Osteoblast (primary cell): ENCODE measurements at places on chromosomes 3 and 15. TPM values are rescaled to one million over a fixed set of nuclear protein-coding genes. Genes with fewer than 3 reads are reported as not detected.
A peak's percentile ranks its signal among the peaks of the same experiment; 100 is the strongest.

Gene HYAL1
- total RNA-seq, result under 0.01 and 0.59 TPM in 2 replicates

Gene TMEM41A
- 10.5 and 11.8 TPM in 2 replicates for total RNA-seq

Gene PPP2R3A
- 23.9 and 24.2 TPM in 2 replicates for total RNA-seq

- H3K4me1 ChIP-seq, result peaks cover 39% of the 10 kb centered on the region
- peak; percentile 70 for DNase-seq
- no peaks in the 10 kb centered on the region for H3K27me3 ChIP-seq
- no peak overlapping the region for H3K4me3 ChIP-seq
Measured at GRCh38 chr15:40094156-40094555, 14.5 kb downstream of the BMF start.

DNA sequence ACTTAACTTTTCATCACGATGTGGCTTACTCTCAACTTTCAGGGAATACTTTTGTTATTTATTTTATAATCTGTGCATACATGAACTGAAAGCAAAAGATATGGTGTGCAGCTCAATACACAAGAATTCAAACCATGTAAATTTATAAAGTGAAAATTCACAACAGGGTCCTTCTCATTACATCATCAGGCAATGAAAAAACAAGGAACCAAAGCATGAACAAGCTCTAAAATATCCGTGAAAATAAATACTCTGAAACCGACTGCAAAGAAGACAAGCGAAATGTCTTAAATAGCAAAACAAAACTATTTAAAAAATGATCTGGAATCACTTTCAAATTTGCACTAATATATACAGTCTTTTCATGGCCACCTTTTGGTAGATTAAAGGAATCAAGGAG, 28.9 kb downstream of the GNB5 start:
- no peak overlapping the region for H3K27ac ChIP-seq
- no peaks in the 10 kb centered on the region for H3K36me3 ChIP-seq

DNA sequence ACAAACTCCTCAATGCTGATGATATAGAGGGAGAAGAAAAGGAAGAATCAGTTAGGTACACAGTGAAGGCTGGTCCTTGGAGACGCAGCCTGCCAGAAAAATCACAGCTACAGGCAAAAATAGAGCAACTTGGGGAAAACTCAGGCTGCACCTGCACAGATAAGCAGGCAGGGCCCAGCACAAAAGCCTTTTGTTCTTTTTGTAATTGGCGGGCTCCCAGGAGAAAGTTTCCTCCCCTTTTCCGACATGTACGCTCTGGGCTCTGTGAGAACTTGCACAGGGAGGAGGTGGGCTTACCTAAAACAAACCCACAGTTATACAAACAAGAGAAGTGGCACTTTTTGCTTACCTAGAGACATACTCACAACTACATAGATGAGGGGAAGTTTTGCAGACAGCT, 813.4 kb upstream of the EPHA6 start:
- H3K4me1 ChIP-seq, result no peaks in the 10 kb centered on the region
- H3K4me3 ChIP-seq, result no peak overlapping the region
- no peaks in the 10 kb centered on the region for H3K36me3 ChIP-seq
- H3K27ac ChIP-seq, result no peak overlapping the region
- no peak for DNase-seq
- no peaks in the 10 kb centered on the region for H3K27me3 ChIP-seq

GRCh38 chr15:90376789-90377188, 11.3 kb upstream of the IQGAP1 start:
- H3K27me3 ChIP-seq, result no peaks in the 10 kb centered on the region
- no peaks in the 10 kb centered on the region for H3K36me3 ChIP-seq
- H3K27ac ChIP-seq, result no peak overlapping the region
- no peaks in the 10 kb centered on the region for H3K4me1 ChIP-seq
- no peak overlapping the region for H3K4me3 ChIP-seq
- no peak for DNase-seq

GRCh38 chr15:31869686-31870307, 160.5 kb upstream of the CHRNA7 start:
- no peak for DNase-seq
- peaks cover 7% of the 10 kb centered on the region for H3K27me3 ChIP-seq
- H3K4me3 ChIP-seq, result peak overlapping the region; percentile 74

DNA sequence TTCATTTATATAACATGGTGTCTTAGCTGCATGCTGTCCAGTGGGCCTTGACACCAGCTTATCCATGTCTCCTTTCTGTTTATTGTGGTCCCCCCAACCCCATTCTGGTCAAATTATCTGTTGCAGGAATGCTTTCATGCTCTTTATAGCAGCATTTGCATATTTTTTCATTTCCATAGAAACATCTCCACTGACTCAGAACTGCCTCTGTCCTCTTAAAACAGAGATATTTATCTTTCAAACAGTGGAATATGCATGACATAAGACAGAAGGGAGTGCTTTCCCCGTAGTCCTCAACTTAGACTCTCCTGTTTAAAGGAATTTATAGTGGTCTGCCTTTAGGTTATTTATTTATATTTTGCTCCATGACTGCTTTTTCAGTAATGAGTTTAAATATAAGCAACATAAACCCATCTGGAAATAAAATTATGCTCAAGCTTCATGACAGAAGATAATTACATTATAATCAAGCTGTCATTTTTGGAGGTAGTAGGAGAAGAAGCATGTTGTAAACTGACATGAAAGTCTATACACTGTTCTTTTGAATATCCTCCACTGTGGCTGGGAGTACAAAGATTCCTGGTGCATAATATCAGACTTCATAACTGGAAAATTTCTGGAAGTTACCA, 179.5 kb upstream of the CD96 start:
- H3K4me1 ChIP-seq, result no peaks in the 10 kb centered on the region
- no peak for DNase-seq
- no peak overlapping the region for H3K27ac ChIP-seq
- no peaks in the 10 kb centered on the region for H3K27me3 ChIP-seq
- H3K36me3 ChIP-seq, result no peaks in the 10 kb centered on the region
- no peak overlapping the region for H3K4me3 ChIP-seq

DNA sequence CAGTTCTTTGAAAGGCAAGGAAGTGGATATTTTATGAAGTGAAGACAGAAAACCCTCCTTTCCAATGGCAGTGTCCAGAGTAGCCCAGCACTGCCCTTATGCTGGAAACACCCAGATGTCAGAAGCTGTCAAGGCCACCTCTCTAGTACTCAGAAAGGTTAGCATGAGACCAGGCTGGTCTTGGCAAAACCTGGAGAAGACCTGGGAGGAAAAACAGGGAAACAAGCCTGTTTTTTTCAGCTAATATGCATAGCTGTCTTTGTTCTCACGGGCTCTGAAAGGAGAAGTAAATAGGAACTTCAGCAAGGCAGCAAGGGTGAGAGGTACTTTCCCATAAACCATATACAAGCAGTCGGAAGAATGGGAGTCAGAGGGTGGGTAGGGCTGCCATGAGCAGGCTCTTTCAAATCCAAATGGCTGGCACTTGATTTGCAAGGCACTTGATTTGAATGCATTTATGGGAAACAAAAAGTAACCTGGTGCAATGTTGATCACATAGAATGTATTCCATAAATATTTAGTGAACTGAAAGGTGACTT, 55.8 kb downstream of the HEG1 start:
- no peaks in the 10 kb centered on the region for H3K27me3 ChIP-seq
- no peak overlapping the region for H3K27ac ChIP-seq
- no peak for DNase-seq

DNA sequence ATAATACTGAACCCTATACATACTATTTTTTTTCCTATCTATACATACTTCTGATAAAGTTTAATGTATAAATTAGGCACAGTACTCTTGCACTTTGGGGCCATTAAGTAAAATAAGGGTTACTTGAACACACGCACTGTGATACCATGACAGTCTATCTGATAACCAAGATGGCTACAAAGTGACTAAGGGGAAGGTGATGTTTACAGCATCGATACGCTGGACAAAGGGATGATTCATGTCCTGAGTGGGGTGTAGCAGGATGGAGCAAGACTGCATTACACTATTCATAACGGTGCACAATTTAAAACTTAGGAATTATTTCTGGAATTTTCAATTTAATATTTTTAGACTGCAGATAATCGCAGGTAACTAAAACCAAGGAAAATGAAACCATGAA, 30.0 kb upstream of the SLC2A2 start:
- H3K27me3 ChIP-seq, result peaks cover 5% of the 10 kb centered on the region
- no peak overlapping the region for H3K4me3 ChIP-seq
- peaks cover 32% of the 10 kb centered on the region for H3K4me1 ChIP-seq
- peak overlapping the region; percentile 7 for H3K27ac ChIP-seq

GRCh38 chr15:70215951-70216350, 118.2 kb upstream of the TLE3 start:
- no peak overlapping the region for H3K27ac ChIP-seq
- H3K27me3 ChIP-seq, result peaks cover 16% of the 10 kb centered on the region
- DNase-seq, result no peak
- H3K4me3 ChIP-seq, result no peak overlapping the region
- no peaks in the 10 kb centered on the region for H3K4me1 ChIP-seq

GRCh38 chr3:13300546-13301285, 119.4 kb downstream of the NUP210 start:
- no peaks in the 10 kb centered on the region for H3K27me3 ChIP-seq
- H3K4me1 ChIP-seq, result peaks cover 7% of the 10 kb centered on the region
- H3K36me3 ChIP-seq, result no peaks in the 10 kb centered on the region
- no peak overlapping the region for H3K27ac ChIP-seq
- no peak overlapping the region for H3K4me3 ChIP-seq

DNA sequence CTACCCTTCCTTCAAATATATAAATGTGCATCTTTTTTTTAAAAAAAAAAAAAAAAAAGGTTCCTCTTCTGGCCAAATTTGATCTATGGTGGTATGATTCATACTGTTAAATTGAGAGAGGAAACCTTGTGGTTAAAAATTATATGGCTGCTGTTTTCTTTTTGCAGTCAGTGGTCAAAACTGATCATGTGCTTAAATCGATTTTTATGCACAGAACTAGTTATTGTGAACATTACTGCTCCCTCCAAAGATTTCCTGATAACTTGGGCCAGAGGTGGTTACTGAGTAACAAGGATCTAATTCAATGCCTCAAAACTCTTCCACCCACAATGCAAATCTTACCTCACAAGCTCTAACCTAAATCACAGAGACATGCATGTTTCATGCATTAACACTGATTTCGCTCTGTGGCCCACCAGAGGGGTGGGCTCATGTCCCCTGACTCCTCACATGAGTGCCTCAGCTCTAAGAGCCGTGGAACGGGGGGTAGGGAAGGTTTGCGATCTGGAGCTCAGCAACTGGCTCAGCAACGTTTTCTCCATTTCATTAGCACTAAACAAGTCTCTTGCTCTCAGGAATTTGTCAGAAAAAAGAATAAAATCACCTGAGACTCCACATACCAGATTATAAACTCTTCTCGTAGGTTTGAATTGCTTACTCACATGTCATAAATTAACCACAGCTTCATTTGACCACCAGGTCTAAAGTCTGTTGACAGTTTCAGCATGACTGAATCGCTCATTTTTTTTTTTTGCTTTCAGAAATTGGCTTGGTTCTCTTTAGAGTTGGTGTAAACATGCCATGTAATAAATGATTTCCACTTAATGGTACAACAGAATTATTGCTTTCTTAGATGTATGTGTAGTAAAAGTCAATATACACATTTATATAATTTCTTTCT, 280.4 kb downstream of the CD47 start:
- DNase-seq, result peak; percentile 39
- no peaks in the 10 kb centered on the region for H3K27me3 ChIP-seq
- no peak overlapping the region for H3K4me3 ChIP-seq
- no peak overlapping the region for H3K27ac ChIP-seq
- H3K36me3 ChIP-seq, result peaks cover 3% of the 10 kb centered on the region

- no peak for DNase-seq
- no peak overlapping the region for H3K27ac ChIP-seq
- no peak overlapping the region for H3K4me3 ChIP-seq
- H3K36me3 ChIP-seq, result no peaks in the 10 kb centered on the region
Measured at GRCh38 chr3:134037168-134037567, 7.4 kb upstream of the SLCO2A1 start.

DNA sequence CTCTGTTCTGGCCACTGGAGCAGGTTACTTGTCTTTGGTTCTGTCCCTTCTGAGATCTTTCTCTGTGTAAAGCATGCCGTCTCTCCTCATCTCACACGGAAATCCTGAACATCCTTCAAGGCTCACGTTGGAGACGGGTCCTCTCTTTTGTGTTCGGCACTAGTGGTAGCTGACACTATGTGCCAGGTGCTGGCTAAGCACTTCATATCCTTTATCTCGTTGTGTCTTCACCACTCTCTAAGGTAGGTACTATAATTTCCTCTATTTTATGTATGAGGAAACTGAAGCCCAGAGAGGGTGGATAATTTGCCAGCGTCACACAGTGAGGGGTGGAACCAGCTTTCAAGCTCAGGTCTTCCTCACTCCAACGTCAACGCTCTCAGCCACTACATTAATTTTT, 1.2 kb downstream of the IFT122 start:
- DNase-seq, result peak; percentile 70
- peak overlapping the region; percentile 95 for H3K27ac ChIP-seq
- H3K27me3 ChIP-seq, result no peaks in the 10 kb centered on the region
- H3K4me3 ChIP-seq, result peak overlapping the region; percentile 98
- H3K4me1 ChIP-seq, result peaks cover 41% of the 10 kb centered on the region

- no peaks in the 10 kb centered on the region for H3K4me1 ChIP-seq
- no peak for DNase-seq
- no peak overlapping the region for H3K4me3 ChIP-seq
- H3K27ac ChIP-seq, result no peak overlapping the region
- H3K36me3 ChIP-seq, result no peaks in the 10 kb centered on the region
- no peaks in the 10 kb centered on the region for H3K27me3 ChIP-seq
Measured at GRCh38 chr3:162994165-162994564, 1497.6 kb downstream of the OTOL1 start.

- H3K4me1 ChIP-seq, result peaks cover 3% of the 10 kb centered on the region
- no peaks in the 10 kb centered on the region for H3K27me3 ChIP-seq
- peaks cover 17% of the 10 kb centered on the region for H3K36me3 ChIP-seq
- H3K4me3 ChIP-seq, result no peak overlapping the region
Measured at GRCh38 chr3:33035596-33035995, 61.4 kb downstream of the GLB1 start.

DNA sequence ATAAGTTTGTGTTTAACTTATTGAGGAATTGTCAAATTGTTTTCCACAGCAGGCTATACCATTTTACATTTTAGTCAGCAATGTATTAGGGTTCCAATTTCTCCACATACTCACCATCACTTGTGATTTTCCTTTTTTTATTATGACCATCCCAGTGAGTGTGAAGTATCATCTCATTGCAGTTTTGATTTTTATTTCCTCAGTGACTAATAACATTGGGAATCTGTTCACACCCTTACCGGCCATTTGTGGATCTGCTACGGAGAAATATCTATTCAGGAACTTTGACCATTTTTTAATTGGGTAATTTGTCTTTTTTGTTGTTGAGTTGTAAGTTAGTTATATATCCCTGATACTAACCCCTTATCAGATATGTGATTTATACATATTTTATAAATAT, 54.8 kb upstream of the LMCD1 start:
- H3K4me1 ChIP-seq, result peaks cover 64% of the 10 kb centered on the region
- DNase-seq, result no peak
- no peaks in the 10 kb centered on the region for H3K36me3 ChIP-seq
- H3K27ac ChIP-seq, result peak overlapping the region; percentile 91

- H3K4me3 ChIP-seq, result no peak overlapping the region
- H3K27me3 ChIP-seq, result no peaks in the 10 kb centered on the region
- H3K27ac ChIP-seq, result peak overlapping the region; percentile 31
- H3K36me3 ChIP-seq, result no peaks in the 10 kb centered on the region
- H3K4me1 ChIP-seq, result peaks cover 14% of the 10 kb centered on the region
- DNase-seq, result peak; percentile 48
Measured at GRCh38 chr3:12638105-12638504, 25.8 kb downstream of the RAF1 start.
